ENCODE measurements at places on chromosomes 3 and 15. TPM values are rescaled to one million over a fixed set of nuclear protein-coding genes. Genes with fewer than 3 reads are reported as not detected.

The SSUH2 gene
- not detected for total RNA-seq

The CRELD1 gene
- total RNA-seq = 7.6 TPM

The CFAP92 gene
- not detected for total RNA-seq

The TMEM108 gene
- 0.36 TPM for total RNA-seq

The DLEC1 gene
- 0.29 TPM for total RNA-seq

The CFAP20DC gene
- 2.2 TPM for total RNA-seq

The RLBP1 gene
- under 0.01 TPM for total RNA-seq

Data from osteoblast (primary cell).